A673 (cell line): ENCODE measurements at places on chromosomes 13 and 19.

DNA sequence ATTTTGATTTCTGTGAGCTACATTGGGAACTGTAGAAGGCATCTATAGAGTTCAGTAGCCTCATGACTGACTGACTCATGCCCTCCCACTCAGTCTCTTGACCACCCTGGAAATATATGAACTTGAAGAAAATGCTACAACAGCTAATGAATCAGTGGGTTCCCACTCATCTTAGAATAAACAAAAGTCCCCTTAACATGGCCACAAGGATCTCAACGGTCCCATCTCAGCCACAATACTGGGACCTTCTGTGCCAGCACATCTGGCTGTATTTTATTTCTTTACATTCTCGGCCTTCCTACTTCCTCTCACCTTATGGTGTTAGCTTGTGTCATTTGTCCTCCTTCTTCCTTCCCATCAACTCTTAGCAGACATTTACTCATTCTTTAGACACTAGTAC lies 619.8 kb downstream of the DCT start:
- no peak overlapping the region for H3K4me3 ChIP-seq
- DNase-seq, result no peak
- H3K27me3 ChIP-seq, result no peaks in the 10 kb centered on the region

DNA sequence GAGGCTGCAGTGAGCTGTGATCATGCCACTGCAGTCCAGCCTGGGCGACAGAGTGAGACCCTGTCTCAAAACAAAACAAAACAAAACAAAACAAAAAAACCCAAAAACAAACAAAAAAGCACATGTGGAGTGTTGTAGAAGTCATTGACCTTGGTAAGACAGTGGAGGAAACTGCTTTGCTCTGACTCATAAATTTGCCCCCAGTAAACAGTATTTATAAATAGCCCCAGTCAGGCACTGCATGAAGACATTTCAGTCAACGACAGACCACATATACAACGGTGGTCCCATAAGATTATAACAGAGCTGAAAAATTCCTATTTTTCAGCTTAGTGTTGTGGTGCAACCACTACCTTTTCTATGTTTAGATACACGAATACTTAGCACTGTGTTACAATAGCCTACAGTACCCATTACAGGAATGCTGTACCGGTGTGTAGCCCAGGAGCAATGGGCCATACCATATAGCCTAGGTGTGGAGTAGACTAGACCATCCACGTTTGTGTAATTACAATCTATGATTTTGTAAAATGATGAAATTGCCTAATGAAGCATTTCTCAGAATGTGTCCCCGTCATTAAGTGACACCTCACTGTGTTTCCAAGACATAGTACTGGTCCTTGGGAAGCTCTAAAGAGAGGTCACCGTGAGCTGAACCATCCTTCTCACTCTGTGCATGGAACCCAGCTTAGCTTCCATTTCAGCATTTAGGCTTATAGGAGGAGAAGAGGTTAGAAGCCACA lies 1.1 kb downstream of the ARL11 start:
- no peak overlapping the region for H3K27ac ChIP-seq
- DNase-seq, result no peak
- H3K4me3 ChIP-seq, result no peak overlapping the region
- no peaks in the 10 kb centered on the region for H3K36me3 ChIP-seq

DNA sequence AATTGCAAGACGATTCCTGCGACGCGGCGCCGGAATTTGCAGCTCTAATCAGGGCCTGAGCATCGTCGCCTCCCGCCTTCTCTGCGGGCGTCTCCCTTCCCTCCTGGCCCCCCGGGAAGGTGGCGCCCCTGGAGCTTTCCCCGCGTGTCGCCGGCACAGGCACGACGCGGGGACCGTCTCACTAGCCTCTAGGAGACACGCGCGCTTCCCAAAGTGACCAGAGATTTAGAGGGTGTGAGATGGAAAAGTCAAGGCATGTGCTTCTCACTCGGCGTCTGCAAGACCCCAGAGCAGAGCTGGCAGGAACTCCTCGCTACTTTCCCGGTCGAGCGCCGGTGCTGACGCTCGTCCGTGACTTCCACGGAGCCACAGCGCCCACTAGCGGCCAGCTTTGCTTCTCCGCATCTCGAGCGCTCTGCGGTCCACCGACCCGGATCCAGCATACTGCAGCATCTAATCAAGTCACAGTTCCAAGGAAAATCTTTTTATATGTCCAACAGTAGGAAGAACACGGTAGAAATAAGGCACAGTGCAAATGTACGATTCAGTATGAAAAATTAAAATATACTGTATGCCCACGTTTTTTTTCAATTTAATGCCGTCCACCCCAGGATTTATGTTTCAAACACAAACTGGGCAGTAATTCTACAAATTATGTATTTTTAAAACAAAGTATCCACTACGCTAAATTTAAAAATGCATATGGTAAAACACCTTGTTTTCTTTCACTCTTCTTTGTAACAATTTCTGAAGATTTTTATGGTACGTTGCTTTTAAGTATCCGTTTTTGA lies 977 bp upstream of the EFNB2 start:
- no peaks in the 10 kb centered on the region for H3K36me3 ChIP-seq
- peaks cover 35% of the 10 kb centered on the region for H3K27me3 ChIP-seq
- peak; percentile 89 for DNase-seq

- DNase-seq, result no peak
- no peaks in the 10 kb centered on the region for H3K36me3 ChIP-seq
- peak overlapping the region; percentile 87 for H3K27ac ChIP-seq
- peaks cover 63% of the 10 kb centered on the region for H3K4me1 ChIP-seq
Measured at GRCh38 chr19:5104871-5105351, 136.0 kb downstream of the KDM4B start.

- H3K27me3 ChIP-seq, result peaks cover 65% of the 10 kb centered on the region
- DNase-seq, result no peak
Measured at GRCh38 chr19:51026554-51026831, at the start of gene KLK11. TSS of gene KLK11 (minus strand) at chr19:51026616. CDS start at chr19:51025631, 985 bp downstream.
